Spleen (tissue), 13 donors: ENCODE measurements at places on chromosomes 5 and 9. TPM values are rescaled to one million over a fixed set of nuclear protein-coding genes. Genes with fewer than 3 reads are reported as not detected.

The PCDHA11 gene
- not detected for polyA plus RNA-seq

The GAS1 gene
- 2.3 TPM for polyA plus RNA-seq

The GRXCR2 gene
- not detected for polyA plus RNA-seq

The CBY3 gene
- not detected for polyA plus RNA-seq

DNA sequence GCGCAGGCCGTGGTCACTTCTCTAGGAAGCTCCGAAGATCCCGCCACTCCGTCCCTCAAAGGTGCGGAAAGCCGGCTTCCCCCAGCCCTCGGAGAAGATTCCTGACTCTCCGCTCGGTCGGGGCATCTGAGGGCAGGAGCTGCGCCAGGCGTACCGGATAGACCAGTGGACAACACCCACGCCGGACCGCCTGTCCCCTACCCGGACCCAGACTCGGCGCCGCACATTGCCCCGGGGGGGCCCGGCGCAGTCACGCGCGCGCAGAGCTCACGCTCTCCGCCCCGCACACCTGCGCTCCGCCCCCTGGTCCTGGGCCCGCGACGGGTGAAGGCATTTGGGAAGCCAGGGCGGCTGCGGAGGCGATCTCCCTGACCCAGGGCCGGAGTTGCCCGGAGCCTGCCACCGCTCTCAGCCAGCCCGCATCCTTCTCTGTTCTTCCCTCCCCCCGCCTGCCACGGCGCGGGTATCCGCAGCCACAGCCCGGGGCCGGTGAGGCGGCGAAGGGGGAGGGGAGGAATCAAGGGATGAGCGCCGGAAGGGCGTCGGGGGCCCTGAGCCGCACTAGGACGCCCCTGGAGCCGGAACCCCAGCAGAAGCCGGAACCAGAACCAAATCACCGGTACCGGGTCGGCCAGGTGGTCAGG, 448 bp downstream of the RELL2 start:
- peak; percentile 92 for DNase-seq

- no peak for DNase-seq
Observed at GRCh38 chr5:104052558-104053352, 490.2 kb upstream of the NUDT12 start.

DNA sequence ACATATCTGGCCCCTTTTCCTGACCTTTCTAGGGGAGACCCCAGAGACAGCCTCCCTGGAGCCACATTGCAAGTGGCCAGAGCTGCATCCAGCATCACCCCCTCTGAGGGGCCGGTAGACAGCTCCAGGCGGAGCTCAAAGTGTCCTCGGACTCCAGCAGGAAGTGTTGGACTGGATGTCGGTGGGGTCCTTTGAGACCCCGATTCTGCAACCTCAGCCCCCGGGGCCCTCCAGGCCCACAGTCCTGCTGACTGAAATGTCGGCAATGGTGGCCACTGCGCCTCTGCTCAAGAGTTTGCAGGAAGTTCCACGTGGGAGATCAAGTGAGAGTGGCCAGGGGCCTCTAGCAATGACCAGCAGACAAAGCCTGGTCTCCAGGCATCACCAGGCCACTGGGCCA, 115.9 kb upstream of the FOXD4L5 start:
- no peak for DNase-seq

GRCh38 chr9:91164724-91165520, 196.8 kb downstream of the AUH start:
- peak; percentile 90 for DNase-seq

DNA sequence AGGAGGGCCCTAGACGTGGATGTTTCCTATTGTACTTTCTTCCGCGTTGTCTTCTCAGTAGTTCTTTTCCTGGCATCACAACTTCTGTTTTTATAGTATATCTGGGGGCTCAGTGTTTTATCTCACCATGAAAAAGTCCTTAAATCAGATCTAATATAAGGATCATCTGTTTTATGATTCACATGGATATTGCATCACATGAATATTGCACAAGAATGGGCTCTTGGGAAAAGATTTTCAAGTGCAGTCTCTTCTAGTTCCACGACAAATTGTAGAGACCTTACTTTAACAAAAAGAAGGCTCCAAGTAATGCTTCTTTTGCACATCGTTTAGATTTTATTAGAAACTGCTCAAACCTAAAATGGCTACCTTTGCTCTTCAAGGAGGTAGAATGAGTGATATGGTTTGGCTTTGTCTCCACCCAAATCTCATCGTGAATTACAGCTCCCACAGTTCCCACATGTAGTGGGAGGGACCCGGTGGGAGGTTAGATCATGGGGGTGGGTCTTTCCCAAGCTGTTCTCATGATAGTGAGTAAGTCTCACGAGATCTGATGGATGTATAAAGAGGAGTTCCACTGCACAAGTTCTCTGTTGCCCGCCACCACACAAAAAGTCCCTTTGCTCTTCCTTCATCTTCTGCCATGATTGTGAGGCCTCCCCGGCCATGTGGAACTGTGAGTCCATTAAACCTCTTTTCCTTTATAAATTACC, 53.7 kb upstream of the FAM120A start:
- DNase-seq: no peak

DNA sequence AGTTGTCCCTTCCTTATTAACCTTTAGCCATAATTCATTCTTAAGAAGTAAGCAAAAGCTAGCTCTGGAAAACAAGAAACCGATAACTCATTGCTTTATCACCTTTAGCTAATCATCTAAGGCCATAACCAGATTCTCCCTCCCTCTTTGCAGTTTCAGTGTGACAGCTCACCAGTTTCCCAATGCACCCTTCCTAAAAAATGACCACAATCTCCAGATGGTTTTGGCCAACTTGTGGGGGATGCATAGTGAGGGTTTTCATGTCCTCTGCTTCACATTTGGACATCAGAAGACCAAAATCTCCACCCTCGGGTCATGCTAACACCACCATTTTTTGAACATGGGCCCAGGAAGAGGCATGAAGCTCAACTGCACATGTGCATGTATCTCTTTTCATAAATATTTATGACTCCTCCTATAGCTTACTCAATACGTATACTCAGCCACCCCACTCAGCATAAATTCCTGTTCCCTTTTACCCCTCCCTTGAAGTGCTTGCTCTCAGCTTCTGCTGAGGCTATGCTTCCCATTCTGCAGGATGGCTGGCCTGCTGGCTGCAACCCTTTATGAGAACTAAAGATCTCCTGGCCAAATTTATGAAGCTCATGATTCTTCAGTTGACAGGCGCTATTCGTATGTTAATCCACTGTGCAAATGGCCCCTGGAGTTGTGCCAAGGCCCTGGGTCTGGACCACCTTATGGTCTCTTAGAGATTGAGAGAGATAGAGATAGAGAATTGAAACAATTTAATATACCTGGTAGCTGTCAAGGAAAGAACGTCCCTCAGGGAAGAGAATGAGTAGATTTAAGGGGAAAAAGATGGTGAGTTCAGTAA, 14.8 kb downstream of the PPP3R2 start:
- no peak for DNase-seq

- DNase-seq: peak; percentile 42
Observed at GRCh38 chr9:122190597-122191381, 31.1 kb downstream of the MORN5 start.

DNA sequence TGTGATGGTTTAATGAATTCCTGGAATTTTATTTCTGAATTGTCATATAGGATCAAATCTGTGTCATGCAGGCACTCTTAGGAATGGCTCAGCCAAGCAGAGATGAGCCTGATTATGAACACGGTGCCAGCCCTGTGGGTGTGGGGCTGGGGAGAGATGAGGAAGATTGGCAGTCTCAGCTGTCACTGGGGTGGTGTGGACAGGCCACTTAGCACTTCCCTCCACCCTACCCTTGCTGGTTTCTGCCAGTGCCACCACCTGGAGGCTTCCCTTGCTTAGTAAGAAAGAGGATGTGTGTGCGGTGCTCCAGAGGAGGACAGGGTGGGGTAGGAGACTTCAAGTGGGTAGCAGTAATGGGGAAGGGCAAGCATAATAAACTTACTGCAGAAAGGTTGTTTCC, 226.6 kb downstream of the CD180 start:
- DNase-seq: no peak

GRCh38 chr5:178416206-178416882, 173.8 kb downstream of the COL23A1 start:
- no peak for DNase-seq

GRCh38 chr9:16265688-16266087, 604.8 kb downstream of the BNC2 start:
- no peak for DNase-seq

- no peak for DNase-seq
Observed at GRCh38 chr5:133821311-133821741, 147.1 kb downstream of the C5orf15 start.

- DNase-seq: no peak
Observed at GRCh38 chr9:37700900-37701299, 50.1 kb downstream of the FRMPD1 start.

- DNase-seq: no peak
Observed at GRCh38 chr5:90813392-90813791, 254.8 kb downstream of the ADGRV1 start.

GRCh38 chr5:11904265-11904906, at the start of gene CTNND2:
Gene CTNND2 (minus strand): TSS chr5:11904446. CDS start chr5:11903853, 593 bp downstream.
- DNase-seq: peak; percentile 76

DNA sequence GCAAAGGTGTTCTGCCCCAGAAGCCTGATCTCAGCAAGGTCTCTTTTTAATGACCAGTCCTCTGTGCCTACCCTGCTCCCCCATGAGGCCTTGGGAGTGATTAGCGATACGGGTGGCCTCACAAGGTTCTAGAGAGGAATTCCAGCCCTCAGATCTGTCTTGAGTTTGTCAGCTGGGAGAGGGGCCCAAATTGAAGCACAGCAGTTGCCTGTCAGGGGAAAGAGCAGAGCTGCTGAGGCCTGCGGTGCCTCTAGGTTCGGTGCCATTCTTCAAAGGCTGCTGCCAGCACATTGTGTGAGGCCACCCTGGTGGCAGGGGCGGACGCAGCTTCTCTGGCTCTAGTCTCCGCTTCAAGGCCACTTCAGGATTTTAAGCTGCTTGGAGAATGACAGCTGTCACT, 85.7 kb upstream of the GRIA1 start:
- peak; percentile 68 for DNase-seq

- DNase-seq: peak; percentile 68
Observed at GRCh38 chr5:2169850-2170760, 287.4 kb upstream of the IRX4 start.

- no peak for DNase-seq
Observed at GRCh38 chr9:76448501-76448900, 10.5 kb upstream of the GCNT1 start.

DNA sequence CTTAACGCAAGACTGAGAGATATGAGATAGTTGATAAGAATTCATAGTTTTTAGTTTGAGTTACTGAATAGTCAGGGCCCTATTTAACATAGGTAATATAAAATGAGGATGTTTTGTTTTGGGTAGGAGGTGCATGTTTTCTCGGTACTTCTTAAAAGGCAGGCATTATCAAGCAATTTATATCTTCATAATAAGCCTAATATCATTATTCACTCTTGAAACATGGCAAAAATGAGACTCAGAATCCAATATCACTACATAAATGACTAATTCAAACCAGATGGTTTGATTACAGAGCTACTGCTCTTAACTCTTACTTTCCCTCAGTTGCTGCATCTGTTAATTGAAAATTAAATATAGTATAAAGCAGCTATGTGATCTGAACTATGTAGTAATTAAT, 2038.7 kb downstream of the EFNA5 start:
- no peak for DNase-seq

DNA sequence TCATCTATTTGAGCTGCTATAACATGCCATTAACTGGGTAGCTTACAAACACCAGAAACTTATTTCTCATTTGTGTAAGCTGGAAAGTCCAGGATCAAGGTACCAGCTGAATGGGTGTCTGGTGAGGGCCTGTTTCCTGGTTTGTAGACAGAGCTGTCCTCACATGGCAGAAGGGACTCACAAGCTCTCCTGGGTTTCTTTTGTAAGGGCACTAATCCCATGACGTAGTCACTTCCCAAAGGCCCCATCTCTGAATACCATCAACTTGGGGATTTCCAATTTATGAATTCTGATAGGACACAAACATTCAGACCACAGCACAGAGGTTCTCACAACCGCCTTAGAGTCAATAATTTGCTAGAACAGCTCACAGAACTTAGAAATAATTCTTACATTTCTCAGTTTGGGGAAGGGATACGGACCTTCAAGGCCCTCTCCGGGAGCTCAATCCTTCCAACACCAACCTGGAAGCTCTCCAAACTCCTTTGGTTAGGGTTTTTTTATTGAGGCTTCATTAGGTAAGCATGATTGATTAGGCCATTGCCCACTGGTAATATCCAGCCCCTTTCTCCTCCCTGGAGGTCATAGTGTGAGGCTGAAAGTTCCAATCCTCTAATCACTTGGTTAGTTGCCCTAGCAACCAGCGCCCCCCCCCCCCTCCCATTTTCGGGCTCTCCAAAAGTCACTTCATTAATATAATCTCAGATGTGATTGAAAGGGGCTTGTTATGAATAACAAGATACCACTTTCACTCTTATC, 7.6 kb upstream of the DNAJA1 start:
- DNase-seq: no peak

GRCh38 chr9:94169968-94170367, 85.7 kb downstream of the PTPDC1 start:
- no peak for DNase-seq

DNA sequence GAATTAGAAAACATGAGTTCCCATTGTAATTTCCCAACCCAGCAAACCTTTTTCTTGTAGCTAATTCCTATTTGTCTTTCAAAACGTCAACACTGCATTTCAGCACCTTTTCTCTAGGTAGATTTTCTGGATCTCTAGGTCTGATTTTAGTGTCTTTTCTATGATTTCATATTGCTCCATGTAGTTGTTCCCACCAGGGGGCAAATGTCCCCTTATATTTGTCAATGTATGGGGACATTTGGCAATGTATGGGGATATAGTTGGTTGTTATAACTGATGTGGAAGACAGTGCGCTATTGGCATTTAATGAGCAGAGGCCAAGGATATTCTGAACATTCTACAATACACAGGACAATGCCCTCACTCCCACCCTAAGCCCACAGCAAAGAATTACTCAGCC, 273.9 kb upstream of the ADRA1B start:
- DNase-seq: no peak

DNA sequence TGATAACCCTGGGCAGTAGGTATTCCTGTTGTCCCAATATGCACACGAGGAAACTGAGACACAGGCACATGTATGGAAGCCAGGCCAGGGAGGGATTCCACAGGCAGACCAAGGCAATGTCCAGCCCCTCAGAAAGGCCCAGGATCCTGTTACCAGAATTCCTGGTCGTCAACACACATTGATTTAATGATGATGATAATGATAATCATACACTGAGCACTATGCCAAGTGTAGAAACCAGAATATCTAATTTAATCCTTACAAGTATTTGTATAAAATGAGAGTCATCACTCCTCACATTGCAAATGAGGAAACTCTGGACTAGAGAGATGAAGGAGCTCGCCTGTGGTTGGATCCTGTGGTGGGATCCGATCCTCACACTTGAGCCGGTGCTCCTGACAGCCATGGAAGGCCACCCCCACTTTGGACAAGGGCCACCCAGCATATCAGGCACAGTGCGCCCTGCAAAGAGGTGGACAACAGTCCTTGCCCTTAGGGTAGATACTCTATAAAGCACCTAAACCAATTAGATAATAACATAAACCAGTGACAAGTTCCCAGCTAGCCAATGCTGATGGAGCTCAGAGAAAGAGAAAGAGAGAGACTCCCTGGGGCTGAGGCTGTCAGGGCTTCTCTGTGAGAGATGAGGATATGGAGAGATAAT, 185.3 kb downstream of the SLIT3 start:
- no peak for DNase-seq
